Right cardiac atrium (tissue), 5 donors: ENCODE measurements at places on chromosomes 7 and 10. TPM values are rescaled to one million over a fixed set of nuclear protein-coding genes. Genes with fewer than 3 reads are reported as not detected.

DNA sequence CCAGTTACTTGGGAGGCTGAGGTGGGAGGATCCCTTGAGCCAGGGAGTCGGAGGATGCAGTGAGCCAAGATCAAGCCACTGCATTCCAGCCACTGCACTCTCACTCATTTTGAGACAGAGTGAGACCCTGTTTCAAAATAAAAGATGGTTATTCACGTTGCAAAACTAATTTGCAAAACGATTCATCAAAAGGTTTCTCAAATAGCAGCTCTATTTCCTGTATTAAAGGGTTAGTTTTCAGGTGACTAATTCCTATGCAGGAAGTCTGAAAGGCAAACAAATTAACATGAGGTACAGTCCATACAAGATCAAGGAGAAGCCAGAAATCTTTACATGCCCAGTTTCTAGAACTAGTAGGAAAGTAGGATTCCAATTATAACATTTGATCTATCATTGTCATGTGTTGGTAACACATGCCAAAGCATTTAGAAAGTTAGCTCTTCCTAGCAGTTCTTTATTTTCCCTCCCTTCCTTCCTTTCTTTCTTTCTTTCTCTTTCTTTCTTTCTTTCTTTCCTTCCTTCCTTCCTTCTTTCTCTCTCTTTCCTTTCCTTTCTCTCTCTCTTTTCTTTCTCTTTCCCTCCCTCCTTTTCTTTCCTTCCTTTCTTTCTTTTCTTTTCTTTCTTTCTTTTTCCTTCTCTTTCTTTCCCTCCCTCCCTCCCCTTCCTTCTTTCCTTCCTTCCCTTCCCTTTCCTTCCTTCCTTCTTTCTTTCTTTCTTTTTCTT lies 49.3 kb downstream of the DENND2A start:
- DNase-seq, result no peak

GRCh38 chr7:39153647-39154046 lies 175.9 kb downstream of the POU6F2 start:
- no peak for DNase-seq

SPDYE8 gene
- polyA plus RNA-seq, result not detected

GJD4 gene
- not detected for polyA plus RNA-seq

ENTPD1 gene
- polyA plus RNA-seq, result 5.3 TPM

DNA sequence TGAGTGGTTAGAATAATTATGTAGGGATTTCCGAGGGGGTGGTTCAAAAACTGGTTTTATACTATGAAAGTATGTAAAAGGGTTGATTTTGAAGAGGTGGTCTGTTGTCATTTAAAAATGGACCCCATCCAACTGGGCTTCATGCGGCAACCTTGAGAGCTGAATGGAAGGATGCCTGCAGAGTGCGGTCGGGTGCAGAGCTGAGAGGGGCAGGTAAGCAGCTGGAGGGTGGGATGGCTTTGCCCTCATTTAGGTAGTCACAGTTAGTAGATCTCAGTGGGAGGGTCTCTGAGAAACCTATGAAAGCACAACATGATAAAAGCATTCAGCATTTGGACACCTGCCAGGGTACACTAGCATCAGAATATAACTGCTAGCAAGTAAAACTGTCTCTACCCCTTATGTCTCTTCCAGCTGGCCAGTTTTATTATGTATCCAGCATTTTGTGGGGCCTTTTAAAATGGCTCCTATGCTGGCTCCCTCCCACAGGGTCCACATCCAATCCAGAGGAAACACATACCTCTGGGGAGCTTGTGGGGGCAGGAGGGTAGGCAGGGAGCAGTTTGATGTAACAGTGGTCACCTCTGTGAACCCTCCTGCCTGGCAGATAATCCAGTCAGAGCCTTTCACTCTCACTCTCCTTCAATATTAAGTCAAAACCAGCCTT lies 75.9 kb upstream of the MAGI2 start:
- no peak for DNase-seq

TFR2 gene
- polyA plus RNA-seq, result 0.14 TPM

- DNase-seq, result no peak
Measured at GRCh38 chr10:51960494-51960895, 261.1 kb upstream of the CSTF2T start.
